Stimulated activated CD8-positive, alpha-beta memory T cell treated with anti-CD3 and anti-CD28 coated beads, Interleukin-2, amount 100 ng/mL, for 1 hour (primary cell): ENCODE measurements at places on chromosomes 5 and 9.

DNA sequence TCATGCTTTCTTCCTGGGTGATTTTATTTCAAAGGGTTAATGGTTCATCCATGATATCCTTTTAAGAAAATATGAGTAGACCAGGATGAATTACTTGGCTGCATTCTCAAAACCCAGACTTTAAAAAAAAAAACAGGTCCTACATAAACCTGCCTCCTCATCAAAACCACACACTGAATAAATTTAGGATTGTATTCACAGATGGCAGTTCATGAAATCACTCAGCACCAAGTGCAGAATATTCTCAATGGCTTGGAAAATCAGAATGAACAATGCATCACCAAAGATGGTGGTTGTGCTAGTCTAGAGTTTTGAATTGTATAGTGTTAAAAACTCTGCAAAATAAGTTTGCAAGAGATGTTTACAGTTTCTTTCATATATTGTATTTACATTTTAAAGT is 145.4 kb upstream of the GRAMD2B start:
- DNase-seq: no peak

DNA sequence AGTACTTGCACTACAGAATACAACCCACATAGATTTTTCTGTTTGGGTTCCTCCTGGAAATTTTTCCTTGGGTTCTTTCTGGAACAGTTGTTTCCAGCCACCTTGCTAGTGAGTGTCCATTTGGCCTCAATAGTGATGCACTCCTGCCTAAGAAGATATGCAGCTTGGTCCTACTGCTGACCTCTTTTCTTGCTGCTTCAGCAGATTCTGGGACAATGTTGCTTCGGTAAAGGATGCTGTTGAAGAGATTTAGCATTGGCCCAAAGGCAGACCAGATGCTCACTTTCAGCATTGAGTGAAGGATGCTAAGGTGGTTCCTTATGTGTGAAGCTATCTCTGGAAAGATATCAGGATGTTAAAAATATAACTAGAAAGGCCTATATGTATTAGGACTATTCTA is 86.2 kb upstream of the SMC5 start:
- DNase-seq: no peak

- no peak for DNase-seq
Observed at GRCh38 chr5:67699560-67699959, 503.0 kb upstream of the CD180 start.

- DNase-seq: no peak
Observed at GRCh38 chr5:14821100-14821845, 50.3 kb downstream of the ANKH start.

DNA sequence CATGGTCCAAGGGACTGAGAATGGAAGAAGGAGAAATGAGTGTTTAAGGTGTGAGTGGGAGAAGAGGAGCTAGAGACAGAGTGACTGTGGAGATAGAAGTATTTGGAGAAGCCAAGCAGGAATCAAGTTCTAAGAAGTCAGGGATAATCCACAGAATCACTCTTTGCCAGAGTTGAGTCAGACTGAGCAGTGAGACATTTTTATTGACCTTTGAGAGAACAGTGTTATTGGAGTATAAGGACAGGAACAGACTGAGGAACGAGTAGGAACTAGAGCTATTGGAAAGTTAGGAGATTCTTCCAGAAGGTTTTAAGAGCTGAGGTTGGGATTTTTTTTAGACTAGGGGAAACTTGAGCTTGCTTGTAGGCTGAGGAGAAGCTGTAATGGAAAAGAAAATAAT is 37.2 kb downstream of the RCL1 start:
- no peak for DNase-seq

- DNase-seq: no peak
Observed at GRCh38 chr9:131216806-131217205, 59.5 kb downstream of the FAM78A start.

- no peak for DNase-seq
Observed at GRCh38 chr5:72566746-72567145, 59.5 kb upstream of the ZNF366 start.

- DNase-seq: no peak
Observed at GRCh38 chr5:56900395-56900794, 9.0 kb upstream of the SETD9 start.

- DNase-seq: no peak
Observed at GRCh38 chr9:17852108-17852507, 273.2 kb downstream of the SH3GL2 start.

DNA sequence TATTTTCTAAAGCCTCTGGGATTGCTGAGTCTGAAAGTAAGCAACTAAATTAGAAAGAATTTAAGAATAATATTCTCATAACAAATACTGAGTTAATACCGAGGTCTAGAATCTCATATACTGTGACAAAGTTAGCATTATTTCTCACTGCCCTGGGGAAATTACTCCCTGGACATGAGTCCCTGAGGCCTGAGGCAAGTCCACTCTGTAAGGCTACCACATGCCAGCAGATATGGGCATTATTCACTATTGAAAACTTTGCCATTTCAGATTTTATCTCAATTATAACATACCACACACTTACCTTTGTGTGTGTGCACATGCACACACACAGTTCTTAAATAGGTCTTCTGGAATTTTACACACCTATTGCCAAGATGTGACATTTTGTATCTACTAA is 22.9 kb downstream of the ELL2 start:
- no peak for DNase-seq
